ENCODE measurements at places on chromosomes 7 and 10. TPM values are rescaled to one million over a fixed set of nuclear protein-coding genes. Genes with fewer than 3 reads are reported as not detected.

Gene ALOX5
- total RNA-seq: not detected

Gene TBRG4
- 46.8 TPM for total RNA-seq

Gene DKK1
- total RNA-seq: 15.7 TPM

Gene GCK
- total RNA-seq: 0.20 TPM

Gene UCMA
- not detected for total RNA-seq

Gene SLC26A4
- total RNA-seq: 6.5 TPM

Gene SPDYE2
- not detected for total RNA-seq

Gene PNLIPRP2
- not detected for total RNA-seq

Gene PON3
- not detected for total RNA-seq

Gene TMEM213
- not detected for total RNA-seq

Gene CDHR3
- total RNA-seq: 0.60 TPM

Gene DENND2A
- total RNA-seq: 0.22 TPM

GRCh38 chr10:132861884-132862461 is 76.0 kb upstream of the NKX6-2 start:
- DNase-seq: no peak

DNA sequence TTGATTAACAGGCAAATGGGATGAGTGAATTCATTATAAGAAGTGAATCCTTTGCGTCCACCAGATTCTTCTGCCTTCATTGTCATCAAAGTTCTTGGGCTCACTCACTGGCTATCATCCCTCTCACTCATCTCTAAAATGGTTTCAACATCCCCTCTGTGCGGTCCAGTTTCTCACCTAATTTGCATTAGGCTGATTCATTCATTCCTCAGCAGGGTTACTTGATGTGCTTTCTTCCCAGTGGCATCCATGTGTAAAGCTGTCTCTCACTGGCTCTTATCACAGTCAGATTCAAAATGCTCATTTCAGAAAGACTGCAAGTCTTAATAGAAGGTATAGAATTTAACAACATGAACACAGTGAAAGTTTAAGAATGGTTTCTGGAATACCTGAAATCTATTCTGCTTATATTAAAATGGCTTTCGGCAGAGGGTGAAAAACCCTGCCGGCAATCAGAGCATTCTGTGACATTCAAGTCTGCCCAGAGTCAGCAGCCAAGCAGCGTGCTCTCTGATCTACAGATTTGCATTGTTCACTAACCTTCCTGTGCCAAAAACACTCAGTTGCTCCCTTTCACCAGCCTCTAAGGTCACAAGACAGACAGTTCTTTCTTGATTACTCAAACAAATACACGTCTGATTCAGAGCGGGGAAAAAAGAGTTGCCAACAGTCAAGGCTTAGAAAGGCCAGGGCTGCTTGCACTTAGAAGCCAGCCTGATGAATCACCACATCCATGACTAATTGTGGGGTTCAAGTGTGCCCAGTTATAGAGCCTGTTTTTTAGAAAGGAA is 106.7 kb downstream of the TES start:
- DNase-seq: peak; percentile 99

DNA sequence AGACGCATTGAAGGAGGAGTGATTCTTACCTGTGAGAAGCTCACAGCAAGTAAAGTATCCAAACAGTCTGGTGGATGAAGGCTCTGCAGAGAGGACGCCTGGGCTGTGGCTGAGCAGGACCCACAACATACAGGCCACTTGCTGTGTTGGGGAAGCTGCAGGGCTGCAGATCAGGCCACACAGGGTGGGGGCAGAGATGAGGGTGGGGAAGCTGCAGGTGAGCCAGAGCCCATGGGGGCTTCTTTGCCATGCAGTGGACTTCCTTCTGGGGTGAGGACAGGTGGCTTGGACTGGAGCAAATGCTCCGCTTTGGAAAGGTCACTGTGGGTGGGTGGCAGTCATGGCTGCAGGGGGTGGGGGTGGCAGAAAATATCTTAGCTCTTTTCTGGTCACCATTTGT is 214.8 kb downstream of the GLRX3 start:
- no peak for DNase-seq

DNA sequence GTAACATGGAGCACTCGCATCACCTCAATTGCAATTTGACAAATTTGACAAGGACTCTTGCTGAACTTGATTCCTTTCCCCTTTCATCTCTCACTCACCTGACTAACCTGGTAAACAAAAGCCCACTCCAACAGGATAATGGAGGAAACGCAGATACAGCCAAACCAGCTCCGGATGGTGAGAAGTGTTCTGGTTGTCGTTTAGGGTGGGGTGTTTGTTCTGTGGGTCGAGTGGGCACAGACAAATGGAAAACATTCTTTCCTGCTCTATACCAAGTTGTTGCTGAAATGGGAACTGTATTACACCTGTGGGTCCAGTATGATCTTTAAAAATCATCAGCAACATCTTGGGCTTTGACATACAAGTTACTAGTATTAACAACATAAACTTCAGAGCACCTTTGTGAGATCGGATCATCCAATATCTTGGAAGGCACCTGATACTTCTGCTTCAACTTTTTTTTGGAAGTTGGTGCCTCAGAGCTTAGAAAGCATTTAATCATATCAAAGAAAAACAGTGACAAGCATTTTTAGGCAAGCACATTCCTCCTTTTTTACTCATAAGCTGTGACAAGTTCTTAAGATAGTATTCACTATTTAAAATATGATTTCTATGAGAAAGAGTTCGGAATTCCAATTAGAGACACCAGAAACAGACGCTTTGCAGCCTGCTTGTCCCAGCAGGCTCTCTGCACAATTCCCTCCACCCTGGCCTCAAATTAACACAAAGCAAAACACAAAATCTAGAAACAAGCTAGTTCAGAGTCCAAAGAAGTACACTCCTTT is 58.1 kb downstream of the CCDC186 start:
- DNase-seq: no peak

DNA sequence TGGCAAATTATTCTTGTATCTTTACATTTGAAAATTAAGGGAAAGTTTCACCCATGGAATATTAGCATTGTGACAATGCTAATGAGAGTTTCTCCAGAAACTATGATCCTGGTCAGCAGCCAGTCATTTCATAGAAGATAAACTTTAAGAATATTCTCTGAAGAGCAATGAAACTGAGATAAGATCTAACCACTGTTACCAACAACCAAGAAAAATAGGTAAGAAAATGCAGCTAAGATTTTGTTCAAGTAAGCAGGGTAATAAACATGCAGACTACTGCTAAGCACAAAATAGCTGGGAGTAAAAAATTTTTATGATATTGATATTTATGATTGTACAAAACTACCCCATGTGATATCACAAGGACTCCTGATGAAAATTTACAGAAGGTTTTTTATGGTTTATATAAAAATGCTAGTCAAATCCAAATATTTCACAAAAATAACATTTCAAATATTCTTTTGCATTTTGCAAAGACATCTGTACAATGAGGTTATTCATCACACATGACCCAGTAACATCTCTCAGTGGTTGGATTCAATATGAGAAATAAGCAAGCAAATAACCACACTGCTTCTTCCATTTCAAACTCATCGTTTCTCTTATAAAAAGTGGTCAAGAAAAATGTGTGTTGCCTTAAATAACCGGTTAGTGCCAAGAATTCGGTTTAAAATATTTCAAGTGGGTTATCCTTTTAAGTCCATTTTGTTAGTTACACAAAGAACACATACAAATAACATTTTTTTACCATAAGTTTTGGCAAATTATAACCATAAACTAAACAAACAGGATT is 251.6 kb downstream of the DIP2C start:
- DNase-seq: no peak

DNA sequence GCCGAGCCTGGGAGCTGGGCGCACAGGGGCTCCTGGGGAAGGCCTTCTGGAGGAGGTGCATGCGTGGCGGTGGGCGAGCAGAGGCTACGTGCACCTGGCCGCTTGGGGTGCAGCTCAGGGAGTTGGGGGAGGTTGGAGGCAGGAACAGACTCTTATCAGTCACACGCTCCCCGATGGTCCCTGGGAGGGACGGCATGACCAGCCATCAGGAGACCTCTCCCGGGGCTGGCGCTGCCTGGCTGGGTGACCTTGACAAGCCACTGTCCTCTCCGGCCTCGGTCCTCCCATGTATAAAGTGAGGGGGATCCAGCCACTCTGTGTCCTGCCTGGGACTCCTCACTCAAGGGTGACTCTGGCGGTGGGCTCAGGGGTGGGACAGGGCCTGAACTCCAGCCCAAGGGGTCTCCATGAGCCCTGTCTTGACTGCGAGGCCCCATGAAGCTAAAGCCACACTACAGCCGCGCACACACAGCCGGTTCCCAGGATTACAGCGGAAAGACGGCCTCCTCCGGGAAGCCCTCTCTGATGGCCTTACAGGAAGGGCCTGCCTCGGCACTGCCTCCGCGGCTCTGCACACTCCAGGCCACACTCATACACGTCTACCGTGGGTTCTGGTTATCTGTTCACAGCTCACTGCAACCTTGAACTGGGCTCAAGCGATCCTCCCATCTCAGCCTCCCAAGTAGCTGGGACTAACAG is 2.3 kb downstream of the TMEM184A start:
- no peak for DNase-seq

DNA sequence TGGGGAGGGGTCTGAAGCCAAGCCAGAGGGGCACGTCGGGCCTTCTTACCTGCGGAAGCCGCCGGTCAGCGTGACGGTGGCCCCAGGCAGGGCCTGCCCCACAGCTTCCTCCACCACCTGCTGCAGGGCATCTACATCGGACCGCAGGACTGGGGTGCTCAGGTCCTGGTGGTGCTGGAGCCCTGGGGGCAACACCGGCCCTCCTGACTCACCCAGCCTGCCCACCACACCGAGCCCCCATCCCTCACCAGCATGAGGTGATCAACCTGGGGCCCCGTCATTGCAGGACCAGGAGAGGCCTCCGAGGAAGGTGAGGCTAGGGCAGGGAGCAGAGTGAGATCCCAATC is 8.0 kb downstream of the POLM start:
- DNase-seq: no peak

GRCh38 chr10:59079386-59080226 is 96.8 kb upstream of the PHYHIPL start:
- no peak for DNase-seq

GRCh38 chr10:17435953-17436352 is 18.4 kb downstream of the ST8SIA6 start:
- no peak for DNase-seq

GRCh38 chr10:131683281-131683861 is 217.4 kb upstream of the PPP2R2D start:
- no peak for DNase-seq

DNA sequence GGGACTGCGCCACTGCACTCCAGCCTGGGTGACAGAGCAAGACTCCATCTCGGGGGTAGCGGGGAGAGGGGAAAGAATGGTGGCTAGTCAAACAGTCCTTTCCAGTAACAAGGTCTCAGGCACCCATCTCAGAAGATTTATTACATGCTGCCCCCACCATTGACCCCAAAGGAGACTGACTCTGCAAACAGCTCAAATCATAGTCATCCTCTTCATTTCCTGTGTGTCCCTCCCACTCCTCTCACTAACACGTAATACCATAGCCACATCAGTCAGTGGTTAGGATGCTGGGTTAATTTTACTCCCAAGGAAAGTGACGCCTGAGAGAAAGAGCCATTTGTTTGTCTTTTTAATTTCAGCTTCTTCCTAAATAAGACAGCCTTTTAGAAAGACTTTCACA is 56.6 kb upstream of the BET1 start:
- DNase-seq: peak; percentile 35

- peak; percentile 19 for DNase-seq
Observed at GRCh38 chr10:33164060-33164709, 170.3 kb downstream of the NRP1 start.

DNA sequence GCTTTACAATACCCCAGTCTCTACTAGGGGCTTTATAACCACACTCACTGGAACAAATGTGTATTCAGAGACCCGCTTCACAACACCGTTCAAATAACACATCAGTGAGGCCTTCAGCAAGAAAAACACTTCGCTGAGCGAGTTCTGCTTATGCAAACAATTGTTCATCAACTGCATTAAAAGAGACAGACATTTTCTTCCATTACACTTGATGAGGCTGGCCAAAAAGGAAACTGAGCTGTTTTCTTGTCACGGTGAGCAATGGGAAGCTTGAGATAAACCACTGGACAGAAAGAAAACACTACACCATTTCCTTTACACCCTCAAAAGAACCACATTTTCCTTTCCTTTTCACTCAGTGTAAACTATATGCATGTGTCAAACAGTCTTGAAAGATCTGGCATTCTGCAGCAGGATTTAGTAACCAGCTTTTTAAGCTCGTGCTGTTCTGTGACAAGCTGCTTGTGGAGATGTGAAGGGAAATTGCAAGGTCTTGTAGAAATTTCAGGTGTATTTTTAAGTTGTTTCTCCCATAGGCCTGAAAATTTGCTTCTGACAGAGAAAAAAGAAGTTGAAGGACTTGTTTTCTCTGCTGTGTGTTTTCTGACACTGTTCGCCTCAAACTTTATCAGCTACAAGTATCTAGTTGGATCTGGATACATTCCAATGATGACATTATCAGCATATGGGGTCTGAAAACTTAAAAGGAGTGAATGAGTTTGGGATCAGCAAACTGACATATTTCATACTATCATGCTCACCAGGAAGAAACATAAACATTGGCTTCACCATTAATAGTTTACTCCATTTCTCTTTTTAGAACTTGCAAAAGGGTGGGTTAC is 693.1 kb downstream of the PARD3 start:
- peak; percentile 49 for DNase-seq

- DNase-seq: no peak
Observed at GRCh38 chr10:86393362-86393761, 26.8 kb upstream of the GRID1 start.

- DNase-seq: no peak
Observed at GRCh38 chr7:91800389-91800788, 80.1 kb downstream of the MTERF1 start.
